Activated naive CD4-positive, alpha-beta T cell treated with anti-CD3 and anti-CD28 coated beads, Interleukin-2, amount 50 U/mL, for 72 hours (primary cell): ENCODE measurements at places on chromosomes 5 and 9. TPM values are rescaled to one million over a fixed set of nuclear protein-coding genes. Genes with fewer than 3 reads are reported as not detected.
A peak's percentile ranks its signal among the peaks of the same experiment; 100 is the strongest.

- DNase-seq, result peak; percentile 93
These were observed at the start of gene SLC38A9 for GRCh38 chr5:55712023-55712859. Gene SLC38A9 (minus strand): TSS chr5:55712324. CDS start chr5:55697958, 14,366 bp downstream.

GRCh38 chr5:157484768-157485167 lies 24.8 kb downstream of the NIPAL4 start:
- no peak for DNase-seq

DNA sequence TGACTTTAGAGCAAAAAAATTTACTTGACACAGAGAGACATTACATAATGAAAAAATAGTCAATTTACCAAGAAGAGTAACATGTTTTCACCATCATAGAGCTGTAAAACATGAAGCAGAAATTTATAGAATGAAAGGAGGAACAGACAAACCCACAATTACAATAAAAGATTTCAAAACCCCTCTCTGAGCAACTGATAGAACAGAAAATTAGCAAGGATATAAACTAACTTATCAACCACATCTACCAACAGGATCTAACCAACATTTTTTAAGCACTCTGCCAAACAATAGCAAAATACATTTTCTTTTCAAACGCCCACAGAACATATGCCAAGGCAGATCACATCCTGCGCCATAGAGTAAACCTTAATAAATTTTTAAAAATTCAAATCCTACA lies 17.9 kb downstream of the SLCO4C1 start:
- no peak for DNase-seq

- DNase-seq, result no peak
These were observed 380.1 kb downstream of the IRX2 start for GRCh38 chr5:2371419-2371710.

GRCh38 chr5:31754358-31754704 lies 115.4 kb downstream of the PDZD2 start:
- DNase-seq, result no peak

DNA sequence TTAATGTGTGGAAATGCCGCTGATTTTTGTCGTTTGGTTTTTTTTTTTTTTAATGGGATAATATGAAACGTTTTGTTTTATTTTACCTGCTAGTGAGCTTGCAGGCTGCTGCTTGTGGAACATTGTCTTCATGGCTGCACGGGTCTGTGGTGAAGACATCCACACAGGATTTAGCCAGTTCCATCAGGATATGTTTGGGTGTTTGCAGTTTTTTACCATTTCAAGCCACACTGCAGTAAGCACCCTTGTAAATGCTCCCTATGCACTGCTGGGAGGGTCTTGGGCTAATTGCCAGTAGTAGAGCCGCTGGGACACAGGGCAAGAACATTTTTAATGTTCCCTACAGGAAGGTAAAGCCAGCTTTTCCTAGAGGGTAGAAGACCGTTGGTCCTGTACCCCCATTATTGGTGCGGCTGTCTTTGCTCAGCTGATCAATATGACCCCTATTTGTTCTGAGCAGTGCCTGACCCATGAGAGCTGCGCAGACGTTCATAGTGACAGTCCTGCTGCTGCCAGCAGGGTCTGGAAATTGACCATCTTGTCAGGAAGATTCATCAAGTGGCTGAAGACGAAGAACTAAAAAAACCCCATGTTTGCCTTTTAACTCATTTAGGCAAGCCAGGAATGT lies 20.5 kb upstream of the EEIG1 start:
- DNase-seq, result no peak

GRCh38 chr5:10277773-10278630 lies 27.9 kb downstream of the CCT5 start:
- no peak for DNase-seq

DNA sequence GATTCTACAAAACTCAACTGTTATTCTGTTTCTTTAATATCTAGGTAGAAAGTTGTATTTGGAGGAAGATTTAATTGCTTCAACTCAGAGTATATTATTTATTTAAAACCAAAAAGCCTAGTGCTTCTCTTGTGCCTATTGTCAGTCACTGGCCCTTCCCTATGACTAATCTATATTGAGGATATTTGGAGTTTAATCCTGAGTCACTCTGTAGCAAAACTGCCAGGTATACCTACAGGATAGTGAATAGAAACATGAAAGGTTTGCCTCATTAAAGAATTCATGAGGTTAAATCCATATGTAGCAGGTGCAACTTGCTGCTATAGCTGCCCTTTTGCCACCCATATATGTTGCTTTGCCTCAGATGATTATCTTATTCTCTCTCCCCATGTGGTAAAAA lies 15.1 kb downstream of the PLK2 start:
- DNase-seq, result no peak

DNA sequence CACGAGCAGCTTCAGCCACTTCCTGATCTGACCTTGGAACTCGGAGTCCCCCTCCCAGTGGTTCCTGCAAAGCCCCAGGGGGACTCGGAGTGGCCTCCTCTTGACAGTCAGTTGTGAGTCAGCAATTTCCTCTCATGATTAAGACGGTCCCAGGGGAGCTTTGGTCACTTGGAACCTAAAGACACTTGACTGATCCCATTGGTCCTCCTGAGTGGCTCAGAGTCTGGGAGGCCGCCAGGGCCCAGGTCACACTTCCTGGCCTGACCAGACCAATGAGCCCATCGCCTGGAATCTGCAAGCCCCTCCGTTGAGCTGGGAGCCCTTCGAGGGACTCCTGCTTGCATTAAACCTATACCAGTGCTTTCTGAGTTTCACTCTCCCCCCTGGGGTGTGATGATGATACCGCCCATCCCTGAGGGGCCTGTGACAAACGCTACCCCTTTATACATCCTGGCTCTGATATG lies 29.1 kb downstream of the TSPAN17 start:
- DNase-seq, result no peak

GRCh38 chr5:131096774-131097710 lies 68.0 kb downstream of the HINT1 start:
- DNase-seq, result no peak

- DNase-seq, result no peak
These were observed 285.3 kb downstream of the NR3C1 start for GRCh38 chr5:143118222-143118621.

DNA sequence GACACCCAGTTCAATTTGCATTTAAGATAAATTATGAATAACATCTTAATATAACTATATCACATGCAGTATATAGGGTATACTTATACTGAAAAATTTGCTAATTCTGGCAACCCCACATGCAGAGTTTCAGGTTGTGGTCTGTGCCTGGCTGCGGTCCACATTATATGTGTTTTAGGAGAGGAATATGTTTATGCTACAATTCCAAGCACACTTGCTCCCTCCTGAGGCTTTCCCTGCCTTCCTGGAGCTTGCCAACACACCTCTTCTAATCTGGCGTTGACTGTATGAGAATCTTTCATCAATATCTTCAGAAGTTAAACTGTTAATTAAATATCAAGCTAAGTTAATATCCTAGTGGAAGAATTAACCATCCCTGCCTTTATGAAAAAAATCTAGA lies 45.2 kb downstream of the SEMA5A start:
- DNase-seq, result no peak

GRCh38 chr5:131977212-131977604 lies 31.7 kb upstream of the MEIKIN start:
- DNase-seq, result no peak

DNA sequence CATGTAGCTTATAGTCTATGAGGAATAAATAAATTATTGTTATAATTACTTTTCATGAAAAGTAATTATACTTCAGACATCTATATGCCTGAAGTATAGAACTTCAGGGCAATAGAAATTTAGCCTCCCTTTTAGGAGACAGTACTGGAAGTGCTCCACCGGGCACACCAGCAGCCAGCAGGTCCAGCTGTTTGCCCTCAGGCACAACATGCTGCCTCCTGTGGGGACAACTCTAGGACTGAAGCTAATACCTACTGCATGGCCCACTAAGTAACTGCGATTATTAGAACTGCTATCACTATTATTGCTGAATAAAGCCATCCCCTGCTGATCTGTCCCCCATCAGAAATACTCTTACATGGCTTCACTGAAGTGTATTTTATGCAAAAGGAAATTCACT lies 329.6 kb downstream of the MED10 start:
- DNase-seq, result no peak

DNA sequence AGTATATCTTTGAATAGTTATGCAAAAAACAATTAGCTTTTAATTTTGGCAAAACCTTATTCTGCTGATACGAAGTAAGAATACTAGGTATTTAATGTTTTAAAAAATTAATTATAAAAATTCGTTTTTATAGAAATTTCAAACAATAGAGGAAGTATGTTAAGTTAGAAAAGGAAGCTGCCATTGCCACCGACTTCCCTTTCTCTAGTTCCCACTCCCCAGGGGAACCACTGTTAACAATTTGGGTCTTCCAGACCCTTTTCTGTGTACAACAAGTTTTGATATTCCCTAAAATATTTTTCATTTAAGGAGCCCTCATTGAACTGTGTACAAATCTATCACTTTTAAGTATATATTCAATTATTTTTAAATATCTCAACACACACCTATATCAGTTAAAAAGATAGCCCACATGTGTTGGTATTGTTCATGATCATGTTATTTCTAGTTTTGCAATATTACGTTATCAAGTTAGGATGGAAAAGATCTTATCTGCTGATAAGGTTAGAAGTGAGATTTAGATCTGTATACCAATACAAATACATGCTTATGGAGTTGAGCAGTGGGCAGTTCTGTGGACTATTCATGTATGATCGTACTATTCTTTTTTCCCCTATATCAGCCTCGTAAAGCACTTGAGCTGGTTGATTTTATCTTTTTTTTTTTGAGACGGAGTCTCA lies 25.9 kb downstream of the NDFIP1 start:
- DNase-seq, result no peak

GRCh38 chr5:140114341-140115185 lies 654 bp downstream of the PURA start:
- DNase-seq, result peak; percentile 45

GRCh38 chr5:111596705-111597104 lies 84.4 kb upstream of the STARD4 start:
- no peak for DNase-seq

DNA sequence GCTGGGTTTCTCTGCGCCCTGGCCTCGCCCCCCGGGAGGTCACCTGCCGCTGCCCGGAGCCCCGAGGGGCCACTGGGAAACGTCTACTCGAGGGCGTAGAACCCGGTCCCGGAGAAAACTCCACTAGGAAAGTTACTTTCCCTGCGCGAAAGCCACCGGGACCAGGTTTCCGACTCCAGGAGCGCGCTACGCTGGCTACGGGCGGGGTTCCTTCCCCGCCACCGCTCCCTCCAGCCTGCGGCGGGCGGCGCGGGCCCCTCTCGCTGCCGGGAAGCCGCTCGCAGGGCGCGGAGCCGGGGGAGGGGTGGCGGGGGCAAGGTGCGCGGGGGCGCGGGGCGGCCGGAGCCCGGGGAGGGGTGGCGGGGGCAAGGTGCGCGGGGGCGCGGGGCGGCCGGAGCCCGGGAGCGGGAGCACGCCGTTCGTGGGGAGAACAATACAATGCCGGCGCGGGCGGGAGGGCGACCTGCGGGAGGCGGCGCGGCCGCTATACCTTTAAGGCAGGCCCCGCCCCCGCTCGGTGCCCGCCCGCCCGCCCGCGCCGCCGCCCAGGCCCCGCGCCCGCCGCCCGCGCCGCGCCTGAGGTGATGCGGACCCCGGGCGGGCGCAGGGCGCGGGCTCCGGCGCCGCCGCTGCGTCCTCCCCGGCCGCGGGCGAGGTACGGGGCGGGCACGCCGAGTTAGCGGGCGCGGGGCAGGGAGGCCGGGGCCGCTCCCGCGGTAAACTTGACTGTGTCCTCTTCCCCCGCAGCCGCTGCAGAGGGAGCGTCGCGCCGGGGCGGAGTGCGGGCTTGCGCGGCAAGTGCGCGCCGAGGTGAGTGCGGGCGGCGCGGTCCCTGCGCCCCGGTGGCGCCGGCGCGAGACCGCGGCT lies 278.1 kb downstream of the AOPEP start:
- DNase-seq, result peak; percentile 39

GRCh38 chr9:120904978-120905301 lies 21.7 kb downstream of the TRAF1 start:
- no peak for DNase-seq

DNA sequence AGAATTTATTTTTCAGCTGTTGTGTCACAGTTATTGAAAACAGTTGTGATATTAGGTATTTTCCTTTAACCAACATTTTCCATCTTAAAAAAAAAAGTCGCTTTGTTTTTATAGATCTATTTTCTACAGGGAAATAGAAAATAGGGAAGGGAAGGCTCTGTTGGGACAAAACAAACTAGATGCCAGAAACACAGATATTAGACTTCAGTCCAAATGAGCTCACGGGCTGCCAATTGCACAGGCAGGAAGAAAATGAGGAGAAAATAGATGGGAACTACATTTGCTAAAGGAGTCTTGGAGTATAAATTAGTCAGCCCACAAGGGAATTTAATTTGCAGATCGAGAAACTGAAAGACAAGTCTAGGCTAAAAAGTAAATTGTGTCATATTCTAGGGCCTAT lies 21.4 kb upstream of the ISOC1 start:
- no peak for DNase-seq

- no peak for DNase-seq
These were observed 269.0 kb upstream of the RGMB start for GRCh38 chr5:98504505-98504904.

AGXT2 gene
- total RNA-seq, result not detected

PTGS1 gene
- 0.54 TPM for total RNA-seq

NRARP gene
- 0.61 TPM for total RNA-seq

SLIT3 gene
- total RNA-seq, result 1.9 TPM

EPB41L4B gene
- not detected for total RNA-seq

CNTNAP3 gene
- total RNA-seq, result not detected

SLC6A18 gene
- total RNA-seq, result not detected

ROR2 gene
- total RNA-seq, result not detected

OBP2A gene
- total RNA-seq, result not detected

F2RL2 gene
- total RNA-seq, result not detected
